Activated CD4-positive, alpha-beta T cell treated with anti-CD3 and anti-CD28 coated beads, Interleukin-2, amount 10 ng/mL, durations not matched to agents 7 days and 5 days (primary cell): ENCODE measurements at places on chromosomes 12 and 14.

- no peak for DNase-seq
These were observed 11.7 kb downstream of the FIGNL2 start for GRCh38 chr12:51836827-51837173.

- no peak for DNase-seq
These were observed 4.5 kb downstream of the TBX3 start for GRCh38 chr12:114679452-114679875.

DNA sequence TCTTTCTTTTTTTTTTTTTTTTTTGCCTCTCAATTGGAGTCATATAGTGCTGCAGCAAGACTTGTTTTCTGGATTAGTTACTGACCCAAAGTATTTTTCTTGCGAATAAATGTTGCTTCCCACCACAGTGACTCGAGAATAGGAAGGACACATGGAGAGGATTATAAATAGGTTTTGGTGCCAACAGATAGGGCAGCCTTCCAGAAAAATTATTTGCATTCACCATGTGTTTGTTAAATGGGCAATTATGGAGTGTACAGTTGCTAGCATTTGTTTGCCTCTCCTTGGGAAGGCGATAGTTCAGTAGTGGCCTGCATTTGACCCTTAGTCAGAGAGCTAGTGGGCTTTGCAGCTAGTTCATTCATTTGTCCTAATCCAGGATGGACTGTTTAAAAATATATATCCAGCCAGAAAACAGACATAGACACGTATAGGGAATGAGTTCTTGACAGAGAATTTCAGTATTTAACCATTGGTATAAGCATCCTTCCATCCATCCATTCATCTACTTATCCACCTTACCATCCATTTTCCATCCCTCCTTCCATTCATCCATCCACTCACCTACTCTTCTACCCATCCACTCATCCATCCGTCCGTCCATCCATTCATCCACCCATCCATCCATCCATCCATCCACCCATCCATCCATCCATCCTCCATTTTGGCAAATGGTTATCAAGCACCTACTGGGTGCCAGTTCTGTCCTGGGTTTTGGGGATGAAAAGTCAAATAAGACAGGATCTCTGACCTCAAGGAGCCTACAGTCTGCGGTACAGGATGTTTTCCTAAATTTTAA is 67.5 kb downstream of the CHST11 start:
- no peak for DNase-seq

GRCh38 chr12:96403870-96404269 is 3.6 kb upstream of the CDK17 start:
- no peak for DNase-seq

- no peak for DNase-seq
These were observed 17.2 kb upstream of the HHIPL1 start for GRCh38 chr14:99627510-99628381.

GRCh38 chr12:105949391-105949790 is 189.4 kb downstream of the NUAK1 start:
- no peak for DNase-seq

- DNase-seq, result peak; percentile 78
These were observed 8.0 kb upstream of the ASB8 start for GRCh38 chr12:48165089-48165981.

- DNase-seq, result no peak
These were observed 15.7 kb downstream of the FAR2 start for GRCh38 chr12:29164477-29165393.

DNA sequence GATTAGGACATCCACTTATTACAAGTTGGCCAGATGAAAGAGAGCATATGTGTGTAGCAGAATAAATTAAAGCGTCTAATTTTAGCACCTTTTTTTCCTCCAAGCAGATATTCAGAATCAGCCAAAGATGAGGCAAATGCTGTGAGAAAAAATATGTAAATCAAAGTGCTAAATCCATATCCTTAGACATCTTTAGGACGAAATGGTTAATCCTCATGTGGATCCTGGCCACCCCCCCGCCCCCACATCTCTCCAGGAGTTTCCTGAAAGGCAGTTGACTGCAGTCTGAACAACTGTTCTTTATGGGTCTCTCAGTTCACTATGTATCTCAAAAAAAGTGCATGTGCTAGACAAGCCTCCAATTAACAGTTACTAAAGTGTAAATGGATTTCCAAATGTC is 1768.1 kb upstream of the SEL1L start:
- DNase-seq, result no peak

- no peak for DNase-seq
These were observed 14.7 kb downstream of the ZNF641 start for GRCh38 chr12:48336061-48336460.

- no peak for DNase-seq
These were observed 6.6 kb upstream of the RAB3IP start for GRCh38 chr12:69732088-69732487.

GRCh38 chr14:93008381-93008780 is 85.4 kb downstream of the CHGA start:
- DNase-seq, result no peak

GRCh38 chr14:104113631-104114420 is 24.6 kb upstream of the KIF26A start:
- DNase-seq, result no peak

DNA sequence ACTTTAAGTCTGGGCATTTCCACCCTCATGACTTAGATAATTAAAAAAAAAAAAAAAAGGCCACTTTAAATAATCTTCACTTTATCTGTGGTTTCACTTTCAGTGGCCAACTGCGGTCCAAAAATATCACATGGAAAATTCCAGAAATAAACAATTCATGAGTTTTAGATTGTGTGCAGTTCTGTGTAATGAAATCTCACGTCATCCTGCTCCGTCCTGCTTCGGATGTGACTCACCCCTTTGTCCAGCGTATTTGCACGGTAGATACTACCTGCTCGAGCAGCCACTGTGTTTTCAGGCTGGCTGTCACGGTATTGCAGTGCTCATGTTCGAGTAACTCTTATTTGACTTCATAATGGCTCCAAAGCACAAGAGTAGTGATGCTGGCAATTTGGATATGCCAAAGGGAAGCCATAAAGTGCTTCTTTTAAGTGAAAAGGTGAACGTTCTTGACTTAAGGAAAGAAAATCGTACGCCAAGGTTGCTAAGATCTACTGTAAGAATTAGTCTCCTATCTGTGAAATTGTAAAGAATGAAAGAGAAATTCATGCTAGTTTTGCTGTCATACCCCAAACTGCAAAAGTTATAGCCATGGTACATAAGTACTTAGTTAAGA is 2.4 kb downstream of the E2F7 start:
- no peak for DNase-seq

DNA sequence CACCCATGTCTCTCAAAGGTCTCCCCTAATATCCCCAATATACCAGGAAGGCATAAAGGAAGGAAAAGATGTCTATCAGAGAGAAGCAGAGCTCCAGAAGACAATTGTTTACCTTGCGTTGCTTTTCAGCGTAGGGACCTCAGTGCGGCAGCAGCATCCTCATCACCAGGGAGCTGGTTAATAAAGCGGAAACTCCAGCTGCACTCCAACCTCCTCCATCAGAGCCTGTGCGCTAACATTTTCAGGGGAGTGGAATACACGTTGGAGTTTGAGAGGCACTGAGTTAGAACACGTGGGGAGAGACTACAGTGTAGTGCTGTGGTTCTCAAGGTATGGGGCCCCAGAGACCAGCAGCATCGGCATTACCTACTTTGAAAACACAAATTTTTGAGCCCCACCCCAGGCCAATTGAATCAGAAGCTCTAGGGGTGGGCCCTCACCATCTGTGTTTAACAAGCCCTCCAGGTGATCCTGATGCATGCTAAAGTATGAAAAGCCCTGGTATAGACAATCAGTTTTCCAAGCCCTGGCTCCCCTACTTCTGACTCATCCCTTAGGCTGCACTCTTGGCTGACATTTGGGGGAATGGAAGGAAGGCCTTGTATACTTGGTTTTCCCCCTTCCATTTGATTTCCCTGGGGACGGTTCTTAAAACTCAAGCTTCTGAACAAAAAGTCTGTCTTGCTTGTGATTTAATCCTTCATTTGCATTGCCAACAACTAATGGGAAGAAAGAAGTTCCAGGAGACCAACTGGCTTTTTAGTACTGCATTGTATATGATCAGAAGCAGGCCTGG is 419.0 kb upstream of the CCDC196 start:
- DNase-seq, result no peak

DNA sequence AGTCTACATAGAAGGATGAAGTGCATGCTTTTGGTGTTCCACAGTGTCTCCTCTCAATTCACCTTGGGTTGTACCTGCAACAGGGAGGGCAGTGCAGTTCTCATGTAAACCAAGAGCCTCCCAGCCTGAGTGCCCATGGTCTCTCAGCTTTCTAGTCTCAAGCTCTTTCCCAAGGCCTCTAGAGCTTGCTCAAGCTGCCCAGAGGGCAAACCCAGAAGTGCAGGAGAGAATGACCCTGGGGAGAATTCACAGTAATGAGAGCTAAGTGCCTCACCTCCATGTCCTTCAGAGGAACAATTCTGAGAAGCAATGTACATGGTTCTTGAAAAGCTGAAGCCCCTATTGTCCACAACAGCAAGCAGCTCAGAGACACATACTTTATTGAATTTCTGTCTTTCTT is 180.5 kb downstream of the BCAT1 start:
- no peak for DNase-seq

GRCh38 chr14:104101651-104102281 is 16.3 kb downstream of the ASPG start:
- no peak for DNase-seq

- DNase-seq, result no peak
These were observed 92.6 kb upstream of the MAP1LC3B2 start for GRCh38 chr12:116466536-116466935.

GRCh38 chr14:99015833-99016232 is 256.2 kb downstream of the BCL11B start:
- DNase-seq, result no peak

GRCh38 chr12:98671459-98671858 is 26.4 kb downstream of the APAF1 start:
- no peak for DNase-seq

DNA sequence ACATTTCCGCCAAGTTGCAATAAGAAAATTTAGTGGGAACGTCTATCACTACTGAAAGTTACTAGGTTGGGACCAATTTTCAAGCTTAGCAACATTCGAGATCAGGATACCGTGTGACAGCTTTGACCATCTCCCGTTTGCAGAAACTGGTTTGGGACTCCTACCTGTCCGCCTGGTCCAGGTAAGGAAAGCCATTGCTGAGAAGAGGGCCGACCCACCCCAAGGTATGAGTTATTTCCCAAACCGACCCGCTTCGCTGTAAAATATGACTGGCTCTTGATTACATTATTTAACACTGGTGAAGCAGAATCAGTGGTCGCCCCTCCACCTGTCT is 271 bp downstream of the DNAI7 start:
- no peak for DNase-seq

- no peak for DNase-seq
These were observed 398.8 kb upstream of the RGS6 start for GRCh38 chr14:71533390-71533789.

- peak; percentile 5 for DNase-seq
These were observed 11.4 kb downstream of the AGAP2 start for GRCh38 chr12:57726884-57727757.

DNA sequence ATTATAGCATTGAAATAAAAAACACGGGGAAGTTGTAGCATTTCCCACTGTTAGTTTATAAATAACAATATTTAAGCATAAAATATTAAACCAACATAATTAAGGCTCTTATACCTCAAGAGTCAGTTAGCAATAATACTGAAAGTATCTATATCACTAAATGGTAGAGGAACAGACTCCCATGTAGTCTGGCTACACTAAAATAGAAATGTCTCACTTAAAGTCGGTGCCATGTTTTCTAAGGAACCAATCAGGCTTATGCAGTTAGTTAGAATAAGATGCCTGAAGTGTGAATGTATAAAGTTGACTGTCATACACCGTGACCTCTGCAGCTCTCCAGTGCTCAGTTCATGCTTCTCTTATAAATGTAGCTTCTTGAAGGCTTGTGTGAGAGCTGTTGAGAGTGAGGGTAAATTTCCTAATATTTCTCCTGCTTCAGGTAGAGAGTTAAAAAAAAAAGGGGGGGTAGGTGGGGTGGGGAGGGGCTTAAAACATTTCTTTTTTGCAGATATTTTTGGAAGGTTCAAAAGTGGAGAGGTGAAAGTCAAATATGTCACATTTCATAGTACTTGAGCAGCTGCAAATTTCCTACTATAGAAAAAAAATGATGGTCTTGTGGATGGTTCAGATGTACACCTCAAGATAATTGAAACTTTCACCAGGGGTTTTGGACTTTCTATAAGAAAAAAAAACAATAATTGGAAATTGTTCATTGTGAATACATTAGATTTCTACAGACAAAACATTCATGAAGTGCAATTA is 64.5 kb downstream of the PTCSC3 start:
- no peak for DNase-seq

GRCh38 chr14:89853936-89854693 is 100.4 kb downstream of the EFCAB11 start:
- DNase-seq, result no peak

- DNase-seq, result no peak
These were observed 4.5 kb upstream of the NYNRIN start for GRCh38 chr14:24394275-24394674.

DNA sequence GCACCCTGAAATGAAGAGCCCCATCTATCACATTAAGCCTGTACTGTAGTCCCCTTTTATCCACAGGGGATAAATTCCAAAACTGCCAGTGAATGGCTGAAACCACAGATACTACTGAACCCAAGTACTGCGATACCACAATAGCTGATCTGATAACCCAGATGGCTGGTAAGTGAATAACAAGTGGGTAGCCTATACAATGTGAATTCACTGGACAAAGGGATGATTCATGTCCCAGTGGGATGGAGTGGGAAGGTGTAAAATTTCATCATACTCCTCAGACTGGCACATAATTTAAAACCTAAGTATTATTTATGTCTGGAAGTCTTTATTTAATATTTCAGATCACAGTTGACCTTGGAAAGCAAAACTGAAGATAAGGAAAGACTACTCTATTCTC is 201.3 kb downstream of the GPHN start:
- no peak for DNase-seq

GRCh38 chr14:102505775-102506625 is 3.6 kb downstream of the ANKRD9 start:
- DNase-seq, result no peak

DNA sequence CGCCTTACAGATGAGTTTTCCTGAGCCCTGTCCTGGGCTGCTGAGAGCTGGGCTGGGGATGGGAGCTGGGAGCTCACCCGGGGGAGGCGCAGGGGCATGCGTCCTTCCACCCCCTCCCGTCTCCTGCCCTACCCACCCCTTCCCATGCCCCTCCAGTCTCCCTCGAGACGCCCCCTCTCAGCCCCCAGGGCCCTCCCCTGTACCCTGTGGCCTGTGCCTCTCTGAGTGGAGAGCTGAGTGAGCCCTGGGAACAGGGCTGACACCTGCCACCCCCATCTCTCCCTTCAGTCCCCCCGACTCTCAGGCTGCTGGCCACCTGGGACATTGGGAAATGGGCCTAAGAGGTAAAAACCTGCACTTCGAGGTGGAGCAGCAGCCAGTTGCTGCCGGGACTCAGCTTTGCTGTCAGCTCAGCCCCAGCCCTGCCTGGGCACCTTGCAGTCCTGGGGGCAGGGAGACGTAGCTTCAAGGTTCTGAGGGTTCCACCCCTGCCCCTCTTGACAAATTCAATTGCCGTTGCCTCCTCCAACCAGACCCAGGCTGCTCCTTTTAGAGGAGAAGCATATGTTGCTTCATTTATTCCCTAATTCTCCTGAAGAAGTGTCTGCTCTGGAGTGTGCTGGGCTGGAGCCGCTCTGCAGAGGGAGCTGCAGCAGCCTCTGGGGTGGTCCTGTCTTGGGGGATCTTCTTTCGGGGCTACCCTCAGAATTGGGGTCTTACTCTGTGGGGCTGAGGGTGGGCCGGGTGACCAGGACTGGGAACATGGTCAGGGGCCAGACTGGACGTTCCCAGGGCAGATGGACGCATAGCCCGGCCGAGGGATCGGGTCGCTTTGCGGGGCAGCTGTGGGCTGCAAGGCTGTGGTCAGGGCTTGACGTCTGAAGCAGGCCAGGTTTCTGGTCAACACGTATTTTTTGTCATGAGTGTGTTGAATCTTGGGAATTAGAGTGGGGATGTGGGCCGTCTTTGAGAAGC is 141.4 kb downstream of the ADGRD1 start:
- no peak for DNase-seq
